ENCODE measurements at places on chromosomes 7 and 10.

GRCh38 chr7:109844362-109844761, 1246.6 kb upstream of the LRRN3 start:
- no peak for DNase-seq

DNA sequence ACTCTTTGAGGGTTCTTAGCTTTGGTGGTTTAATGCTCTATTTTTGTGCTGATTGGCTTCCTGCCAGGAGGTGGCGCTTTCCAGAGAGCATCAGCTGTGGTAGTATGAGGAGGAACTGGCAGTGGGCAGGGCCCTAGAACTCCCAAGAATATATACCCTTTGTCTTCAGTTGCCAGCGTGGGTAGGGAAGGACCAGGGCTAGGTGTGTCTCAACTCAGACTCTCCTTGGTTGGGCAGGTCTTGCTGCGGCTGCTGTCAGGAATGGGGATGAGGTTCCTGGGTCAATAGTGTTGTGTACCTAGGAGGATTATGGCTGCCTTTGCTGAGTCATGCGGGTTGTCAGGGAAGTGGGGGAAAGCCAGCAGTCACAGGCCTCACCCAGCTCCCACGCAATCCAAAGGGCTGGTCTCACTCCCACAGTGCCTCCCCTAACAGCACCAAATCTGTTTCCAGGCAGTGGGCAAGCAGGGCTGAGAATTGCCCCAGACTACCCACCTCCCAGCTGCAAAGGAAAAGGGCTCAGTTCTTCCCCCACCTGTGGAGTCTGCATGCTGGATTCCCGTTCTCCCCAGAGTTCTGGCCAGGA, 191.5 kb downstream of the PHTF2 start:
- DNase-seq = no peak

DNA sequence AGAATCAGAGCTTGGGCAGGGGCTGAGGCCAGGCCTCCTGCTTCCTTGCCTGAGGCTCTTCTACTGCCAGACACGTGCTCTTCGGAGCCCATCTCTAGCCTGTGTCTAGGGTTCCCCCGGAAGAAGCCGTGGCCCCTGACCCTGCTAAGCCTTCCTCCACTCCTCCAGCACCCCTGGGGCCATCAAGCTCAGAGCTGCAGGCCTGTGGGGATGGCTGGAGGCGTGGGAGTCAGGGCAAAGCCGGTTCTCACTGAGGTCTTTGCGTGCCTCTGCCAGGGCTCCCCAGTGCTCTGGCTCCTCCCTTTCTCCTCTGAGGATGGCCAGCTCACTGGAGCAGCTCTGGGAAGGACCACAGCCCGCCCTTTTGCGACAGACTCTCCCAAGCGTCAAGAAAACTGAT, 34.4 kb downstream of the GHRHR start:
- no peak for DNase-seq

- no peak for DNase-seq
Measured at GRCh38 chr7:132030883-132031282, 474.5 kb upstream of the PODXL start.

DNA sequence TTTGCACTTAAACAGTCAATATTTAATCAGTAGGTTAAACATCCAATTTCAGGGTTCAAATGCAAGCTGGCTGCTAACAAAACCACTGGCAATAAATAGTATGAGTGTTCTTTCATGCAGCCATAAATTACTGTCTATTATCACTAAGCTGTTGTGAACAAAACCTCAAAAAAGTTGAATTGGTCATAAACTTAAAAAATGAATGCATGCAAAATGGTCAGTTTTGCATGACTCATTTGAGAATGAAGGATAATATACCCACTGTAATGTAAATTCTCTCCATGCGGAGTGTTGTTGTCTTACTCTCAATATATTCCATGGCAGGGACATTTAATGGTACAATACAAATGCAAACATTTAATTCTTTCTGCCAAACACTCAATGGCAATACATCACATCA, 226.4 kb downstream of the MAGI2 start:
- no peak for DNase-seq

GRCh38 chr10:63788152-63788821, 267.1 kb downstream of the REEP3 start:
- DNase-seq = no peak

DNA sequence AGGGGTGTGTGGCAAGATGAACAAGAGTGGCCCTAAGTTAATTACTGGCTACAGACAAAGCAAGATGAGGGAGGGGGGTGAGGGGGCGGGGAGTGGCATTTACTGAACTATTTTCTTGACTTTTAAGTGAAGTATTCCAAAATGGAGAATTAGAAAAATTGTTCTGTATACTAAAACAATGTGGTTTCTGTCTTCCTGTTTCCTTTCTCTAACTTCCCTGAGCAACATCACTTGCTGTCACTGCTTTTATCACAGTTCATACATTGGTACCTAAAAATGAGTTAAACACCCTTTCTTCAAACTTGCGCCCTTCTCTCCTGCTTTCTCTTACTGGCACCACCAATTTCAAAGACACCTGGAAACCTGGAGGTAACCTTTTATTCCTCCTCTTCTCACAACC, 21.6 kb downstream of the PDZD8 start:
- DNase-seq = no peak

GRCh38 chr7:156684661-156685060, 44.1 kb downstream of the RNF32 start:
- DNase-seq = no peak

DNA sequence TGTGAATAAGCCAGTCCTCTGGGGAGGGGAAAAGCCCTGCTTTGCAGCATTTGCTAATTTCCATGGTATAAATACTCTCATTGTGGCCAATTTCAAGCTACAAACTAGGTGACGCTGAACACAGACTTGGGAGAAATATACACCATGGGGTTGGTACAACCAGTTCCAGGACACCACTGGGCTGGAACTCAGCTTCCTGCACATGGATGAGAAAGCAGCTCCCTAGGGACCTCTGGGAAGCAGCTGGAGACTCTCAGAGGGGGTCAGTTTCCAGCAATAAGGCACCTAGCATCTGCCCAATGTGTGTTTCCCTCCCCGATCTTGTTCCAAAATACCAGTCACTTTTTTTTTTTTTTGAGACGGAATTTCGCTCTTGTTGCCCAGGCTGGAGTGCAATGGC, 56.8 kb upstream of the WDR11 start:
- DNase-seq = no peak

- DNase-seq = no peak
Measured at GRCh38 chr7:140082770-140083169, 20.0 kb upstream of the PARP12 start.

GRCh38 chr7:149355390-149356048, 93.5 kb downstream of the ZNF783 start:
- no peak for DNase-seq

- no peak for DNase-seq
Measured at GRCh38 chr10:32308027-32308603, 38.8 kb downstream of the EPC1 start.

- no peak for DNase-seq
Measured at GRCh38 chr7:43148161-43148731, 35.8 kb downstream of the HECW1 start.

DNA sequence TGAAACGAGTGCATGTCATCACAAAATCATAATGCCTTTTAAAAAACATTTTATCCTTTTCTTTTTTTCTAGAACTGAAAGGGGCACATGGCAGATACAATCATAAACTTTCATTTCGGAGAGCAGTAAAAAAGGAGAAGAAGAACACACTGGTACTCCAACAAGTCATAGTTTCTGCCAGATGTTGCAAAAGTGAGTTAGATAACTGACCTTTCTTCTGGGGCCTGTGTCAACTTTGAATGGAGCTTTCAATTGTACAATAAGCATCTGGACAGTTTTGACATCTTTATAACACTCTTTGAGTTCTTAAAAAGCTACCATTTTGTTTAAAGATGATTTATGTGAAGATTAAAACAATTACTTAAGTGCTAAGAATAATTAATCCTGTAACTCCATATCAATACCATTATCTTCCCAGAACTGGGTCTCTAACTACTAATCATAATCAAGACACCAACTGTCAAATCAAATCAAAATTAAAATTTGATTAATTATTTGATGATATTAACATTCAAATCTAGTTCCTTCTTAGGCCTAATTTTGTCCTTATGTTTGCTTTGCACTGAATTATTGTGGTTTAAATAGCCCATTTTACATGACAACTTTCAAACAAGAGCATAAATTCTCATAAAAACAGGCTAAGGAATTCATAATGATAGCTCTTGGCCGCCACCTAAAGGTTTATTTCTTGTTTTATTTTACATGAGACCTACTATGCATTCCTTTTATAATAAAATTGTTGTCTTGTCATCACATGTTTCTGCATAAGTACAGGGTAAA, 19.5 kb upstream of the ITGB8 start:
- DNase-seq = no peak

DNA sequence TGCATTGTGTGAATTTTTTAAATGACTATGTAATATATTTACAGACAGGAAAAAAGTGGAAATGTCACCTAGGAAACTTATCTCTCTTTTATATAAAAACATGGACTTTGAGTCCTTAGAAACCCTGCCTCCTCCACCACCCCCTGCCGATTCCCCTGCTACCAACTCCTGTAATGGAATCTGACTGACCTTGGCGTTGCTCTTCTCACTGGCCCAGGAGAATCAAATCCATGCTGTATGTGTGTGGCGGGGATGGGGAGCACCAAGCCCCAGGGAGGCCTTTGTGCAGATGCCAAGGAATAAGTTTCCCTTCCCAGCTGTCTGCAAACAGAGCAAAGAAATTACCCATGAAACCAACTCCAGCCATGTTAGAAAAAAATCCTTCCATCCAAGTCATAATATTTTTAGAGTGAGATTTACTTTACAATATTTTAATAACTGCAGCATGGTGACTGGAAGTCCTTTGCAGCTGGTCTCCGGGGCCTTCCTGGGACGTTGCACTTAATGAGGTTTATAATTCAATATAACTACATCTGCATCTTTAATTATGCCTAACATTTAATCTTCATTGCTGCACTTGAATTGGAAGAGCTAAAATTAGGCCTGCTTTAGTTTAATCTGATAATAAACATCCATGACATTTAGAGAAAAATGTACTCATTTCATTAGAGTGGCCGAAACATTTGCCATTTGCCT, 111.4 kb upstream of the CACUL1 start:
- DNase-seq = no peak

GRCh38 chr7:6654113-6654841, 17.2 kb downstream of the ZNF316 start:
- DNase-seq = no peak

DNA sequence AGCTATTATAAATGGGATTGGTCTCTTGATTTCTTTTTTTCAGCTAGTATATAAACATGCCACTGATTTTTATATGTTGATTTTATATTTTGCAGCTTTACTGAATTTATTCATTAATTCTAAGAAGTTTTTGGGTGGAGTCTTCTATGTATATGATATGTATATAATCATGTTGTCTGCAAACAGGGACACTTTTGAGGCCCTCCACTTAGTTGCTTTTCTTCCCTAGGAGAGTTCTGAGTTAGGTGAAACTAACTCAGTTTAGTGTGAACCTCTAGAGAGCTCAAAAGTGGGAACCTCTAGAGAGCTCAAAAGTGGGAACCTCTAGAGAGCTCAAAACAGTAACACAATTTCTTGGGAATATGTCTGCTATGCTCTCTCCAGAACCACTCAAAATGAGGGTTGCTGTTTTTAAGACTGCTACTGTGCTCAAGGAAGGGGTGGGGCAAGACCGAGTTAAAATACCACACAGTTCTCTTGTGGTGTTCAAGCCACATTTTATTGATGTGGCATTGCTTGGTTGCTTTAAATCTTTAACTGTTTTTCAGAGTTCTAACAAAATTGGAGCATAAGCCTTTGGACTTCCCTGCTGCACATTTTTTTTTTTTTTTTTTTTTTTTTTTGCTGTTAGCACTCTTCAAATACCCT, 13.2 kb downstream of the CCDC7 start:
- DNase-seq = no peak

GRCh38 chr7:150369748-150370501, 1.3 kb downstream of the REPIN1 start:
- DNase-seq = no peak
